Stimulated activated CD8-positive, alpha-beta memory T cell treated with anti-CD3 and anti-CD28 coated beads, Interleukin-7, amount 100 ng/mL, for 4 hours (primary cell): ENCODE measurements at places on chromosomes 5 and 9.

DNA sequence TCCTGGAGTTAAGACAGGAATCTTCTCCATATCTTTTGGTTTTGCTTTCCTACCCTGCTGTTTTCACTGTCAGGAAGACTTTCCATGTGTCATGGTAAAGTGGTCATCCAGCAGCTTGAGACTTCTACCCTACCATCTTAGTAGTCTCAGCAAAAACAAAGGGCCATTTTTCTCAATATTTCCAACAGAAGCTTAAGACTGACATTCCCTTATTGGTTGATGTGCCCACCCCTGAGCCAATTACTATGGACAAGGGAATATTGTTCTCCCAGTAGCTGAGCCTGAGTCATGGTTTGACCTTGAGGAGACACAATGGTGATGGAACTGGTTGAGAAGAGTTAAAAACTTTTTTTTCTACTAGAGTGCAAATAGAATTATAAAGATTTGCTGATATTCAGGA, 105.6 kb downstream of the CSNK1G3 start:
- no peak for DNase-seq

- no peak for DNase-seq
Measured at GRCh38 chr9:102461156-102461819, 533.8 kb upstream of the CYLC2 start.

GRCh38 chr5:77423022-77423750, 68.9 kb downstream of the WDR41 start:
- no peak for DNase-seq

- no peak for DNase-seq
Measured at GRCh38 chr5:25944786-25945185, 1093.6 kb downstream of the CDH9 start.

- DNase-seq: no peak
Measured at GRCh38 chr5:61313960-61314681, 17.9 kb upstream of the ZSWIM6 start.

- DNase-seq: peak; percentile 3
Measured at GRCh38 chr5:172361566-172362238, 78.1 kb upstream of the UBTD2 start.

- DNase-seq: no peak
Measured at GRCh38 chr5:158340608-158341007, 481.7 kb upstream of the CLINT1 start.

DNA sequence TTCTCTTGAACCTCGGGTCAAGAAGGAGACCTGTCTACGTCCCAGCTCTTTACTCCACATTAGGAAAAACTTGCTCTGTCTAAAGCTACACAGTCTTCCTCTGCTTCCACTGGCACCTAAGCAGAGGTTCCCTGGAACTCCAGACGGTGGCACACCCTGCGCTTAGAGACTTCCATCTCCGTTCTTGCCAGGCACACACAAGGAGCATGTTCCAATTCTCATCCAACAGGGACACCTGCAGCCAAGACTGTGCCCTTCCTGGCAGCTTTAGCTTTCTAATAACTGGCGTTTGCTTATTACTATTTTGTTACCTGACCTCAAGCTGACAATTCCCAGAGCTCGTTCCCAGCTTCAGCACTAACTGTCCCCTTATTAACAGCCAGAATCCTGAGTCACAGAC, 16.0 kb downstream of the CAPSL start:
- no peak for DNase-seq

DNA sequence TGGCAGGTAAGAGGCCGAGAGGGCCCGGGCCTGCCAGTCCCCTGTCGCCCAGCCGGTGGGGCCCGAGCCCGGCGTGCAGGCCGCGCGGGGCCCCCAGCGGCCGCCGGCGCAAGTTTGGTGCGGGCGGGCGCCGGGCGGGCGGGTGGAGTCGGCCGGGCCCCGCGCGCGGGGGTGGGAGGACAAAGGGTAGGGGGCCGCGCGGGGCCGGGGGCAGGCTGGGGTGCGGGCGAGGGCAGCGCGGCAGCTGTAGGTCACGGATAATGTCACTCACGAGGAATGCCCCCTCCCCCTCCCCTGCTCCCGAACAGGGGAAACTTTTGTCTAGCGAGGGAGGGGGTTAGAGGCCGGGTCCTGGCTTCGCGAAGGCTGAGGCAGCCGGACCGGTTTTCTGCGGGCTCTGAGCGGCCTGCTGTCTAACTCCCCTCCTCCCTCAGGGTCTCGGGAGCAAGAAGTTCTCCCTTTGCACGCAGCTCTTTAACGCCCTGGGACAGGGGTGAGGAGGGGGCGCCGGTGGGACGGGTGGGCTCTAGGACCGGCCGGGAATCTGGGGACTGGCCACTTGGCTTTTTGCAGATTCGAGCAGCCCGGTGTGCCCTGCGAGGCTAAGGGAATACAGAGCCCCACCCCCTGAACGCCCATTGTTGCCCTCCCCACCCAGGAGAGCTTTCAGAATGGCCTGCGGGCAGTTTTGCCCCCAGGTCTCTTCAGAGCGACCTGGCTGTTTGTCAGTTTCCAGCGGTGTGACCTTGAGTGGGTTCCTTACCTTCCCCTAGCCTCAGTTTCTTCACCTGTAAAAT, 21.3 kb upstream of the NDST1 start:
- no peak for DNase-seq

DNA sequence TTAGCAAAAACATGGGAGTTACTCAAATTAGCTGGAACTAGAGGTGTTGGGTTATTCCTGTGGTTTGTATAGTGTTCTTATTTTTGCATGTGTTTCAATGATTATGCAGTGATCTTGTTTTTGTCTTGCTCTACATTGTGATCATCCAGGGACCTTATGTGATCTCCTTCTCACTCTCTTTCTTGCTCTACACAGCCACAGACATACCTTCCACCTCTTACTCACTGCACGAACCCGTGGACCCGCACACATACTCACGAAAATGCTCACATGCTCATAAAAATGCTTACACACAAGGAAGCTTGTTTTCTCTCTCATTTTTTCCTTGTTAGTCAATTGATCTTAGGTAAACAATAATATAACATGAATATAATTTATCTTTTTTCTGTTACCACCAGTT, 187.1 kb downstream of the KDM4C start:
- DNase-seq: no peak

DNA sequence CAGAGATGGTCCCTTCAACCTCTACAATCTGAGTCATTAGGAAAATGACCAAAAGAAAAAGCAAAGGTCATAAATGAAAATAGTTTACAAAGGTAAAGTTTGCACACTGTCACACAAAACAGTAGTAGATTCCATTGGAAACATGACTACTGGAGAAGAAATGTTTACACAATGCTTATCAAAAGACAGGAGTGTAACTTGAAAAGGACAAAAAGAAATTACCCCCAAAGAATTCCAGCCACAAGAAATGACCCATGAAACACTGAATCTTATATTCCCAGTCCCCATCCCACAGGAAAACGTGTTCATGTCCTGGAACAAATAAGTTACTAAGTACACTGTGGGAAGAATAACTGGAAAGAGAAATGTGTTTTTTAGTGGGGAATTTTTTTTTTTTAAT, 385.1 kb downstream of the SEMA5A start:
- no peak for DNase-seq

- DNase-seq: no peak
Measured at GRCh38 chr9:120360510-120360909, 219.5 kb downstream of the CDK5RAP2 start.

GRCh38 chr5:151448038-151448985, 909 bp downstream of the SLC36A1 start:
- DNase-seq: peak; percentile 2

- no peak for DNase-seq
Measured at GRCh38 chr9:91458906-91459305, 35.3 kb upstream of the NFIL3 start.

GRCh38 chr9:110951805-110952539, 86.3 kb downstream of the LPAR1 start:
- no peak for DNase-seq

DNA sequence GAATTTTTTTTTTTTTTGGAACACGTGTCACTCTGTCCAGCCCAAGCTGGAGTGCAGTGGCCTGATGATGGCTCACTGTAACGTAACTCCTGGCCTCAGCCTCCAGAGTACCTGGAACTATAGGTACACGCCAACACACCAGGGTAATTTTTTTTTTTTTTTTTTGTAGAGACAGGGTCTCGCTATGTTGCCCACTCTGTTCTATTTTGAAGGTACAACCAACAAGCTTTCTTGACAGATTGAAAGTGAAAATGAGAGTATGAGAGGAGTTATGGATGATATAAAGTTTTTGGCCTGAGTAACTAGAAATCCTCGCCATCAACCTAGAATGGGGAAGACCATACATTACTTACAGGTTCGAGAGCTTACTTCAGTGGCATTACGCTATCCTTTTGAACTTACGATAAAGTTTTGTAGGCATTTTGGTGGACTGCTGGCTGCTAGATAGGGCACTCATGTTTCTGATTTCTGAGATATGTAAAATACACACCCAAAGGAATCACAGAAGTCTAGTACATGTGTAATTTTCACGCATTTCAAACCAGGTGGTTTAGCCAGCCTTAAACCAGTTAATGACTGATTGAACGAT, 806 bp upstream of the CDC42SE2 start:
- DNase-seq: no peak

- DNase-seq: no peak
Measured at GRCh38 chr5:54516051-54516655, 1.4 kb upstream of the SNX18 start.

- DNase-seq: no peak
Measured at GRCh38 chr5:143635146-143635752, 176.7 kb upstream of the HMHB1 start.

DNA sequence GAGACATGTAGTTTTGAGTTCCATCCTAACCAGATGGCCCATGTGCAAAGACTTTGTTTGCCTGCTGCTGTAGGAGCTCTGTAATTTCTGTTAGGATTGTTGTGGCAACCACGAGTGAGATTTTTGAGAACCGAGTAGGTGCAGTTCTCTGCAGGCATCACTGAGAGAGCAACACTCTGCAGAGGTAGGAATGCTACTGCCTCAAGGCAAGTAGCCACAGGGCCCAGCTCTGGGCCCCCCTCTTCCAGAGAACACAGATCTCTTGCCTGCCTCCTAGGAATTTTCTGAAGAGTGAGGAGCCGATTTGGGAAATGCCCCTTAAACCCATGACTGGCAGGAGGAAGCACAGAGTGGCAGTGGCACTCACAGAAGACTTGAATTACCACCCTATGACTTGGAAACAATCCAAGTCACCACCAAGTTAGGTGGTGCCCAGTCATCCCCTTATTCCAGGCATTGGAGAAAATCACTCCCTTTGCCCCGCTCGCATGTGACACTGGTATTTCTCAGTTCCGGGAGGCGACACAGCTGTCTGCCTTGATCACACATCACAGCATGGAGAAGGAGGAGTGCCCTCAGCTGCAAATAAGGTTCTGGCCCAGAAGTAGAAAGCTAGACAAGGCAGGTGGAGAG, 52.5 kb upstream of the SLC2A8 start:
- DNase-seq: no peak

- no peak for DNase-seq
Measured at GRCh38 chr5:65013166-65013565, 244.4 kb downstream of the CWC27 start.

DNA sequence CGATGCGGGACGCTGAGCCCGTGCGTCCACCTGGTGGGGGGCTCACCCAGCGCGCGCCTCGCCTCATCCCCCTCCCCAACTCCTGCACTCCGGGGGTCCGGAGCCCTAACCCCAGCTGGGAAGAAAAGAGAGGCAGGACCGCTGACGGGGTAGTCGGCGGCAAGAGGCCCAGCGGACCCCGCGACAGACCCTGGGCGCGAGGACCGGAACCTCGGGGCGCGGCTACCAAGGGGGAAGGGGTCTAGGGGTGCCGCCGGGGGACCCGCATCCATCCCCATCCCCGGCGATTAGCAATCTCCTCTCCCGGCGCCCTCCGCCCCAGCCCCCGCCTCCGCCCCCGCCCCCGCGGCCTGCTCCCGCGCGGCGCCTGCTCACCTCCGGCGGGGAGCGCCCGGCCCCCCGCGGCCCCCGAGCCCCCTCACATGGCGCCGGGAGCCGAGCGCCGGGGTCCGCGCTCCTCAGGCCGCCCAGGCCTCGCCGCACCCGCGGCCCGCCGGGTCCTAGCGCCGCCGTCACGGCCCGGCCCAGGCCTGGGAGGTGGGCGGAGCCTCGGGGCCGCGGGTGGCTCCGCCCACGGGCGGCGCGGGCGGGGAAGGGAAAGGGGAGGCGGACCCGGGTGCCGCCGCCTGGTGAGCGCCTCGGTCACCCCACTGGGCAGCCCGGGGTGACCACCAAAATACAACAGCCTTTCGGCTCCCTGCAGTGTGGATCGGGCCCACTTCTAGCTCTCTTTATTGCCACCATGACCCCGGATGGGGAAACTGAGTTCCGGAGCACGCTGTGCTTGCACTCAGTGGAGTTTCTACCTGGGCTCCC, at the start of gene ST6GALNAC6:
TSS of gene ST6GALNAC6 (minus strand) at position 476 of the 816 bp plus-strand sequence. CDS start 1,622 bp downstream, outside the sequence.
- no peak for DNase-seq

GRCh38 chr9:2015581-2016407, 647 bp downstream of the SMARCA2 start:
- peak; percentile 5 for DNase-seq

- peak; percentile 39 for DNase-seq
Measured at GRCh38 chr9:5851445-5851844, 18.5 kb upstream of the ERMP1 start.

- no peak for DNase-seq
Measured at GRCh38 chr9:72995131-72996024, 42.5 kb upstream of the ALDH1A1 start.

- DNase-seq: no peak
Measured at GRCh38 chr5:141155540-141156374, 5.9 kb downstream of the PCDHB6 start.

DNA sequence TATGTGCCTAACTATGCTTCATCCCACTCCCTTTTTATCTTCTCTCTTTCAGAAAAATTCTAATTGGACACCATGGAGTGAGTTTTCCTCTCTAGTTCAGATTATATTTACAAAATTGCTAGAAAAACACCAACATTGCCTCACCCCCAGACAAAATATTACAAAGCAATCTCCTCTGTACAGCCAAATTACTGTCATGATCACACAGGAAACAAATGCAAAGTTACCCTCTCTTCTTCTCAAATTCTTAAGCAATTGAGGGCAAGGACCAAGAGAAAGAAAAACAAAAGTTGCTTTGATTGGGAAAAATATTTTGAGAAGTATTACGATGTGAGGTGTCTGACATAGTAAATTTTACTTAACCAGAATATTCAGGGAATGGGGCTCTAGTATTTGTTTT, 30.8 kb upstream of the ABCA1 start:
- no peak for DNase-seq

GRCh38 chr5:74007193-74007592, 381.2 kb downstream of the ARHGEF28 start:
- DNase-seq: no peak

DNA sequence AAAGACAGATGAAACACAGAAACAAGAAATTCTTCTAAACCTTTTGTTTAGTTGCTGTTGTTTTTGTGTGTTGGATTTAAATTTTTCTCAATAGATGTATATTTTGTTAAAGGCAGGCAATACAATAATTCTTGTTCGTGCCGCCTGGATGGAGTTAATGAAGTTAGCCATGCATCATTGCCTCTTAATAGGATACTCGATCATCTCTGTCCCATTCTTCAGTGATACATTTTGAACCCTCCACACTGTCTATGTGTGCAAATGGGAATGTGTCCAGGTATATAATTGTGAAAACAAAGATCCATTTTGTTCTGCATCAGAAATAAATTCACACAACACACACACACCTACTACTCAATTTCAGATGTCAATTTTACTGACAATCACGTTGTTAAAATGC, 186.6 kb upstream of the ADAMTS16 start:
- DNase-seq: no peak
